Stimulated activated CD8-positive, alpha-beta memory T cell treated with anti-CD3 and anti-CD28 coated beads, Interleukin-15, amount 100 ng/mL, for 48 hours (primary cell): ENCODE measurements at places on chromosomes 16 and 17.

GRCh38 chr17:10048629-10049350 lies 143.7 kb upstream of the RCVRN start:
- no peak for DNase-seq

DNA sequence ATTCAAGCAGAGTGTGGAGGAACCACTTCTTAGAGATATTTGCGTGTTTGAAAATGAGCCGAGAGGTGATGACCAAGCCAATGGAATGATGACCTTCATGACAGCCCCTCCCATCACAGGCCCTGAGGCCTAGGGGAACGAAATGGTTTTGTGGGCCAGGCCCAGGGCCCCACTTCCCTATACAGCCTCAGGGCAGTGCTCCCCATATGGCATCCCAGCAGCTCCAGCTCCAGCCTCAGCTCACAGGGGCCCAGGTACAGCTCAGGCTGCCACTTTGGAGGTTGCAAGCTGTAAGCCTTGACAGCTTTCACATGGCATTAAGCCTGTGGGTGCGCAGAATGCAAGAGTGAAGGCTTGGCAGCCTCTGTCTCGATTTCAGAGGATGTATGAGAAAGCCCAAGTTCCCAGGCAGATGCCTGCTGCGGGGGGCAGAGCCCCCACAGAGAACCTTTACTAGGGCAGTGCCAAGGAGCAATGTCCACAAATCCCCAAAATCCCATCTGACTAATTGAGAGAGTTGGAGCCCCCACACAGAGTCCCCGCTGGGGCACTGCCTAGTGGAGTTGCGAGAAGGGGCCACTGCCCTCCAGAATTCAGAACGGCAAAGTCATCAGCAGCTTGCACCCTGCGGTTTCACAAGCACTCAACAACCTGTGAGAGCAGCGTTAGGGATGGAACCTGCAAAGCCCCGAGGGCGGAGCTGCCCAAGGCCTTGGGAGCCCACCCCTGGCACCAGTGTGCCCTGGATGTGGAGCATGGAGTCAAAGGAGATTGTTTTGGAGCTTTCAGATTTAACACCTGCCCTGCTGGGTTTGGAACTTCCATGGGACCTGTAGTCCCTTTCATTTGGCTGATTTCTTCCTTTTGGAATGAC lies 21.2 kb downstream of the CHMP6 start:
- no peak for DNase-seq

DNA sequence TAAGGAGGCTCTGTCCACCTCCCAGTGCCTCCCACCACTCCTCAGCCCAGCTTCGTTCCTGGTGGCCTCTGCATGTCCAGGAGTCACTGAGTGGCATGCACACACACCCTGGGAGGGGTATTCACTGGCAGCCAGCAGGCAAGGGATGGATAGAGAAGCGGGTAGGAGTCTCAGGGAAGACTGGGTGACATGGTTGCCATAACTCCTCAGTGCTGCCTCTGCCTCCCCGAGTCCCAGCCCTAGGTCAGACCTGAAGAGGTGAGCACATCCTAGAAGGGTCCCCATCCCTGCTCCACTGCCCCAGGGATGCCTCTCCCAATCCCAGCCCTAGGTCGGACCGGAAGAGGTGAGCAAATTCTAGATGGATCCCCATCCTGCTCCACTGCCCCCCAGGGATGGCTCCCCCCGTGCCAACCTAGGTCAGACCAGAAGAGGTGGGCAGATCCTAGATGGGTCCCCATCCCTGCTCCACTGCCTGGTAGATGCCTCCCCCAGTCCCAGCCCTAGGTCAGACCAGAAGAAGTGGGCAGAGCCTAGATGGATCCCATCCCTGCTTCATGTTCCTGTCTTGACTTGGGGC lies 197.0 kb downstream of the IRF8 start:
- no peak for DNase-seq

DNA sequence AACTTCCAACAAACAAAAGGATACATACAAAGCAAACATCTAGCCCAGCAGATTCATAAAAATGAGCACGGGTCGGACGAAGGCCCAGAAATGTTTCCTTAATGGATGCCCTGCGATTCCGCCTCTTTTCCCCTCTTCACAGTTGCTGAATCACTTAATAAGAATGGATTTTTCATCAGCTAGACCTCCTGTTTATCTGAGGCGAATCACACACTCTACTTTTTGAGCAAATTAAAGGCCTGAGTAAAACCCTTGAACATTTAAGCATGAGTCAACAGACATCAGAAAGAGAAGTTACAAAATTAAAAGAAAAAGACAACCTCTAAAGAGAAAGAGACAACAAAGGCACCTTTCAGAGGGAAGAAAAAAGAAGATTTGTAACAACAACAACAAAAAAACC lies 44.7 kb downstream of the HS3ST3A1 start:
- no peak for DNase-seq

- no peak for DNase-seq
Observed at GRCh38 chr16:23520500-23520899, 10.2 kb upstream of the GGA2 start.

GRCh38 chr17:72125742-72126141 lies 4.9 kb downstream of the SOX9 start:
- DNase-seq: no peak

- no peak for DNase-seq
Observed at GRCh38 chr17:33657181-33657580, 364.1 kb upstream of the ASIC2 start.

- no peak for DNase-seq
Observed at GRCh38 chr17:50268743-50269275, 5.5 kb upstream of the TMEM92 start.

DNA sequence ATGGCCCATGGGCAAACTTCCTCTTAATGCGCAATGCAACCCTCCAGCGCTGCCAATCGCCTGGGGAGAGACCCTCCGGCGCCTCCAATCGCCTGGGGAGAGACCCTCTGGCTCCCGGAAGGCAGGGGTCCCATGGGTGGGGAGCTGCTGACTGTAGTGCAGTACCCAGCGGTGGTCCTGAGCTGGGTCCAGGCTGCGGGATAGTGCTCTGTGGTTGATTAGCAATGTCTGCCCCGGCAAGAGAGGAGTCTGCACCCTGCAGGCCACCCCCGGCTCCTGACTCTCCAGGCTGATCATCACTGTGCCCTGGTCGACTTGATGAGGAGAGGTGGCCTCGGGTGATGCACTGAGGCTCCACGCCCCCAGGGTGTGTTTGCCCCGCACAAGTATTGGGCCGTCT lies 44.6 kb upstream of the ZNF469 start:
- no peak for DNase-seq
